ENCODE measurements at places on chromosomes 5 and 9.

- DNase-seq: no peak
These were observed 582.5 kb upstream of the CDH18 start for GRCh38 chr5:20570486-20570885.

- DNase-seq: no peak
These were observed 279.8 kb upstream of the POU5F2 start for GRCh38 chr5:94021246-94021645.

GRCh38 chr5:24225051-24225450 lies 419.7 kb downstream of the CDH10 start:
- no peak for DNase-seq

- DNase-seq: no peak
These were observed 97.3 kb upstream of the SLCO6A1 start for GRCh38 chr5:102596113-102596512.

DNA sequence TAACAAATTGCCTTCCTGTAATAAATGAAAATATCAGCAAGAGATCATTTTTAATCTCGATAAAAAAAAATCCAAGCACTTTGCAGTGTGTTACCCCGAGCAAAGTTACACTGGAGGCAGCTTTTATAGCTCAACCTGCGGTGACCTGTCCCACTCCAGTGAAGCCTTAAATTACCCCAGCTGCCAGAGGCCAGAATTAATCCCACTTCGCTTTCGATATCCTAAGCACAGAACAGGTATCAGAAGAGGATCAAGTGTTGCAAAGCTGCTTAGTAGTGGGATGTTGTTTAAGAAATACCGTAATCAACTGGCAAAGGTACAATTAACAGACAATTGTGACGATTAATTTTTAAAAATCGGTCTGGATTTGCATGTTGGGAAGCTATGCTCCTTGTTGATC lies 314.0 kb downstream of the AGTPBP1 start:
- no peak for DNase-seq

All from aorta (tissue), 5 donors.